Fibroblast of skin of left quadriceps (primary cell): ENCODE measurements at places on chromosomes 3 and 15.

- DNase-seq = no peak
Measured at GRCh38 chr3:5016211-5017161, 37.2 kb downstream of the BHLHE40 start.

DNA sequence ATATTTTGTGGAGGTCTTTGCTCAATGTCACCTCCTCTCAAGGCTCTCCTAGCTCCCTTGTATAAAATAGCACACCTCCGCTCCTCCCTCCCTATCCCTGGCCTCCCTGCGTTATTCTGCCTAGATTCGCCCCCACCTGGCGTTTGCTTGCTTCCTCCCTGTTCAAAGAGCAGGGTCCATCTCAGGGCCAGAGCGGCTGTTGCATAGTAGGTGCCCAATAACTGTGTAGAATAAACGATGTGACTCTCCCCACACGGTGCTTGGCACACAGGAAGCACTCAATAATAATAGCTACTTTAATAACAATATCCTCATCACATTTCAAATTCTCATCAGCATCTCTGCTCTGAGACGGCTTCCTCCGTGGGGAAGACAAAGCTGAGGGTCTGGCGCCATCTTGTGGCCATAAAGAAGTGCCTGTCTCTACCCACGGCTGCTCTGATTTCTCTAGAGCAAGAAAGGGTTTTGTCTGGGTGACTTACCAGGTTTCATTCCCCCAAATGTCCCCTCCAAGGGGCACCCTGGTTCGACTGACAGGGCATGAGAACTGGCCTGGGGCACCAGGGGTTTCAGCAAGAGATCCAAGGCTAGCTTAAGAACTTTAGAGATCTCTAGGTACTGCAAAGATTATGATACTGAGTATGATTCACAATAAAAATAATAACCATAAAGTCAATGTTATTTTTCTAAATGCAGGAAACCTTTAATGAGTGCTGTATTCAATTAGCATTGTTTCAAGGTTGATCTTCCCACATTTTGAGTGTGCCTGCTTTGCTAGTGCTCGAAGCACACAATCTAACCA is 16.1 kb downstream of the CD276 start:
- DNase-seq = peak; percentile 49

- no peak for DNase-seq
Measured at GRCh38 chr15:40845511-40846284, 1.9 kb downstream of the SPINT1 start.

GRCh38 chr3:132273036-132273435 is 44.2 kb upstream of the ACP3 start:
- DNase-seq = no peak

- DNase-seq = no peak
Measured at GRCh38 chr3:52498137-52499054, 3.3 kb downstream of the STAB1 start.

DNA sequence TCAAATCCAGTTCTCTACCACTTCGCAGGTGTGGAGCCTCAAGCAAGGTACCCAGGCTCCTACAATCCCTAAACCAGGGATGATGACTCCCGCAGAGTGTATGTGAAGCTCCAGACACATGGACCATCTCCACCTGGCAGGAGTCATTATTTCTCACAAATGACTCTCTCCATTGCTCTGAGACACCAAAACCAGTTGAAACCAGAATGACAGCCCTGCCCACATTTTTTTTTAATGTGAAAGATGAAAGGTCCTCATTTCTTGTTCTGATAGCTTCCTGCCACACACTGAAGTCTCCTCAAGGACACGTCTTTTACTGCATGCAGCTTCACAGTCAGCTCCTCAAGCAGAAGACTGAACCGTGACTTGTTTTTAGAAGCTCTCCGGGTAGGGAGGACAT is 61.4 kb upstream of the ZBTB38 start:
- no peak for DNase-seq

GRCh38 chr15:93027413-93027812 is 61.6 kb downstream of the RGMA start:
- DNase-seq = no peak

DNA sequence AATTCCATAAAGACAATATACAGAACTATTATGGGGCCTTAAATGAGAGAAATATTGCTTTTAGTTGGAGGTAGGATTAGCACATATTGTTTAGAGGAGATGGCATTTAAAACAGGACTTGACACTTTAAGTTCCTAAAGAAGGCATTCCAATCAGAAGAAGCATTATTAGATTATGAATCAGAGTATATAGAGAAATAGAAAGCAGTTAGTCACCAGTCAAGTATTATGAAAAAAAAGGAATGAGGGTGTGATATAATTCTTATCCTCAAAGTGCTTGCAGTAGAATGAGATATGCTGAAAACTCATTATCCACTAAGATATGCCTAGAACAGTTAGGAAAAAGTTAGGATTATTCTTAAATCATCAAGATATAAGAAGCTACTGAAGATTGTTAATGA is 456.2 kb downstream of the ZNF385D start:
- peak; percentile 37 for DNase-seq

DNA sequence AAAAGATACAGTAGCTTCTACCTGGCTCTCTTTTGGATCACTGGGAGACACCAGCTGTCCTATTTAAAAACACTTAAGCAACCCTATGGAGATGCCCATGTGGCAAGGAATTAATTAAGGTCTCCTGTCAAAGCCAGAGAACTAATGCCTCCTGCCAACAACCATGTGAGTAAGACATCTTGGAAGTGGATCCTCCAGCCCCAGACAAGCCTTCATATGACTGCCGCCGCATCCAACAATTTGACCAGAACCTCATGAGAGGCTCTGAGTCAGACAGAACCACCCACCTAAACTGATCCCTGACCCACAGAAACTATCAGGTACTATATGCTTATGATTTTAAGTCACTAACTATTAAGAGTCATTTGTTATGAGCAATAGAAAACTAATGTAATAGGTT is 22.3 kb downstream of the IFT80 start:
- DNase-seq = no peak

- DNase-seq = no peak
Measured at GRCh38 chr3:123122057-123122456, 55.2 kb downstream of the PDIA5 start.

- no peak for DNase-seq
Measured at GRCh38 chr3:146306656-146307455, 56.0 kb upstream of the PLSCR4 start.
